ENCODE measurements at places on chromosomes 3 and 15.

DNA sequence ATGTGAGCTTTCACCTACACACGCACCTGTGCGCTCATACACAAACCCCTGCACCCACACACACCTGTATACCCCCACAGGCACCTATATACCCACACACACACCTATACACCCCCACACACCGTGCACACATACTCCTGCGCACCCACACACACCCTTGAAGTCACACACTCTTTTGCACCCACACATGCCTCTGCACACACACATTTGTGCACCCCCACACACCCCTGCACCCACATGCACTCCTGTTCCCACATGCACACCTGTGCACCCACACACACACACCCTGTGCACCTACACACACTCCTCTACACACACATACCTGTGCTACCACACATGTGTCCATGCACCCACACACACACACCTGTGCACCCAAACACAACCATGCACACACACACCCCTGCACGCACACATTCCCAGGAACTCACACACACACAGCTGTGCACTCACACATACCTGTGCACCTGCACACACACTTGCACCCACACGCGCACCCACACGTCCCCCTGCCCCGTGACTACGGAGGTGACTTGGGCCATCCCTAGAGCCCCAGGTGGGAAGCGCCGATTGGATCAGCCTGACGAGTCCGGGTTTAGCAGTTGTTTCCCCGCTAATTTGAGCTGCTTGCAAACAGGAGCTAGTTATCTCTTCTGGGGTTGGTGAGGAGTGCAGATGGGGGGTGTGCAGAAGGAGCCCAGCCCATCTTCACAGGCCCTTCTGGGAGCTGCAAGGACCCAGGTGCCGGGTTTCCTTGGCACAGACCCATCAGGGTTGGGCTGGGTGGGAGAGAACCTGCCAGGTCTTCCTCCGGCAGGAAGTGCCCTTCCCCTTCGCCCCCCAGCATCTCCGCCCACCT lies 97.8 kb downstream of the CHSY1 start:
- no peak for DNase-seq

DNA sequence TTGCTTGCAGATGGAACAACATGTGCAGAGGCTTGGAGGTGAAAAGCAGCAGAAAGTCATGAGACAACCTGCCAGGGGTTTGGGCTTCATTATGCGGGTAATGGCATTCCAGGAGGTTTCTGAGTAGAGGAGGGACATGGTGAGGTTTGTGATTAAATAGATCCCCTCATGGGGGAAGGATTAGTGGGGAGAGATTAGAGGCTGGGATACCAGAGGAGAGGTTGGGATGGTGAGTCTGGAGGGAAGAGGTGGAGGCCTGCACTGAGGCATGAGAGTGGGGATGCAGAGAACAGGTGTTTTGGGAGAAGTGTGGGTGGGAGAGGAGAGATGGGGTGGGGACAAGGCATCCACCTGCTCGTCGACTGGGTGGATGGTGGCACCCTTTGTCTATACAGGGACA lies 6.8 kb upstream of the IQSEC1 start:
- DNase-seq: no peak

DNA sequence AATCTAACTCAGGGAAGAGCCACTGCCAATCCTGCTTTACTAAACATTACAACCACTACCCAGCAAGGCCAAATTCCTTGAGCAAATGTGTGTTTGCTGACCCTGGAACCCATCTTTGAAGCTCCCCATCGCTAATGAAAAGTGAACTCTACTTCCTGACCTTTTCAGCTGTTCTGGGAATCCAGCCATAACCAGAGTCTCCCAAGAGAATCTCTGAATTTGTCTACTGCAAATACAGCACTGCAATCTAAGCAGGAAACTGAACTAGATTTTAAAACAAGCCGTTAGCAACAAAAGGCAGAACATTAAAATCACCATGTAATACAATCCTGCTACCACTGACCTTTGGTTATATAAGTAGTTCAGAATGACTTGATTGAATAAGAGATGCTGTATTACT lies 309.2 kb downstream of the MAGI1 start:
- peak; percentile 6 for DNase-seq

DNA sequence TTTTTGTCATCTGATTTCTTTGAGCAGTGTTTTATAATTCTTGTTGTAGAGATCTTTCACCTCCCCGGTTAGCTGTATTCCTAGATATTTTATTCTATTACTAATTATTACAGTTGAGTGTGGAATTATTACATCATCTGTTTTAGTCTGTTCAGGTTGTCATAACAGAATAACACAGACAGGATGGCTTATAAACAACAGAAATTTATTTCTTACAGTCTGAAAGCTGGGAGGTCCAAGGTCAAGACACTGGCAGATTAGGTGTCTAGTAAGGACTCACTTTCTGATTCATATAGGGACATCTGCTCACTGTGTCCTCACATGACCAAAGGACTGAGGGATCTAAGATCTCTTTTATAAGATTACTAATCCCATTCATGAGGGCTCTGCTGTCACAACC lies 121.3 kb upstream of the THBS1 start:
- no peak for DNase-seq

DNA sequence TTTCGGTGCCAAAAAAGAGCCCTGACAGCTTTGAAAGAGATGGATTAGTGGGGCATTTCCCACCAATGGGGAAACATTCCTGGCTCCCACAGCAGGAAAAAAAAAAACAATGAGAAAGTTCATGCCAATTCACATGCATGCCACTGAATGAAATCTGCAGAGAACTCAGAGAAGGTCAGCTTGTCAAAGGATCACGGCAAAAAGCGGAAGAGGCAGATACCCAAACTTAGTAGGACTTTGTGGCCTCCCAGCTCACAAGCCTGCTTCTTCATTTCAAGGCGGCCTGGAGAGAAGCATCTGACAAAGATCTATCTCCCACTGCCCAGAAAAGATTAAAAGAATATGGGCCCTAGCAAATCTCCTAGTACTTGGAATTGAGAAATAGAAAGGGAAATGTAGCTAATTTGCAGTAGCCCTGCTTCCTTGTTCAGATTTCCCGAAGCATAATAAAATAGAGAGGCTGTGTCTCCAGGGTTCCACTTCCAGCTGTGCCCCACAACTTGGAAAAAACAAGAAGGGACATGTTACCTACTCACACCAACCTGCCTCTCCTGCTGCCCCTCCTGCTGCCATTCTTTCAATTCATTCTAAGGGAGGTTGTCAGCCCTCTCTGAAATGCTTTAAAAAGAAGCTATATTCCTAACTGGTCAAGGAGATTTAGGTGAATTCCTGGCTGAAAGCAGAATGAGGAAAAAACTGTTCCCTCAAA lies 170.4 kb downstream of the FHIT start:
- DNase-seq: no peak

DNA sequence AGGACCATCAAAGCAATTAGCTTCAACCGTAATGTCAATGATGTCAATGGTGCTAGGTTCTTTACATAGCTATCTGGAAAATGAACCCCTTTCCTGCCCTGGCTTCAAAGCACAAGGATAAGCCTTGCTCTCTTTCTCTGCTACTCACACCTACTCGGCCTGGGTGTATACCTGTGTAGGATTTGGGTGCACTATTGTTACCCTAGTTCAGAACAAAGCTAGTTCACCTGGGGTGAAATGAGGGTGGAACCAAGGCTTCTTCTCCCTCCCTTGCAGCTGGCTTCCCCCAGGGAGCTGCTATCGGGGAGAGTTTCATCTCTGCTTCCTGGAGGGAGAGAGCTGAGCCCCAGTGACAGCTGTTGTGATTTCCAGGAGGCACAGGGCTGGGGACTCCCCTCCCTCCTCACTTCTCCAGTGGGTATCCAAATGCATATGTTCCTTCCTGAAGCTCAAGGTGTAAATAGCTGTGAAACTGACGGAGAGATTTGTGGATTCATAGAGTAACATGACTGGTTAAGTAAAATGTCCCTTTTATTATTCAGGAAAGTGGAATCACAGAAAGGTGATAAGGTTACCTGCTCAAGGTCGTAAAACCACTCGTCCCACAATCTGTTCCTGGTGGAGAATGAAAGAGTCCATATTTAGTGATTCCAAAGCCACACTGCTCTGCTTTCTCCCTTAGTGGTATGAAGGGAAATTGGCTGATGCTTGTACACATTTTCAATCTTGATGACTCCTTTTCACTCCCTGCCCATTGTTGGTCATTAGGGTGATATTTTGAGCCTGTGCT lies 11.8 kb upstream of the C3orf70 start:
- DNase-seq: no peak

DNA sequence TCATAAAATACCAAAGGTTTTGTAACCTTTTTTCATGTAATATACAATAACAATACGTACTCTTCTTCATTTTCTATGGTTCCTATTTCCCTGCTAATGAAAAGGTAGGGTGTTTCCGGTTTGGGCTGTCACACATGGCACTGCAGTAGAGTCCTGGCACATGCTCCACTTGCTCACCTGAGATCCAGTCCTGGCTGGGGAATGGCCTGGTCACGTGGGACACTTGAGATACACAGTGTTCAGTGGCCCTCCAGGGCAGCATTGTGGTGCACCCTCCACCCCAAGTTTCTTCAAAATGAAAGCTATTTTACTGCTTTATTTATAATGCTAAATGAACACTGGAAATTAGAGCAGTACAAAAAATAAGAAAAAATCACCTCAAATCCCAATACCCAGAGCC lies 23.2 kb downstream of the MRPS25 start:
- no peak for DNase-seq
